NCI-H345 (cell line): ENCODE measurements at places on chromosomes 1 and 21.

DNA sequence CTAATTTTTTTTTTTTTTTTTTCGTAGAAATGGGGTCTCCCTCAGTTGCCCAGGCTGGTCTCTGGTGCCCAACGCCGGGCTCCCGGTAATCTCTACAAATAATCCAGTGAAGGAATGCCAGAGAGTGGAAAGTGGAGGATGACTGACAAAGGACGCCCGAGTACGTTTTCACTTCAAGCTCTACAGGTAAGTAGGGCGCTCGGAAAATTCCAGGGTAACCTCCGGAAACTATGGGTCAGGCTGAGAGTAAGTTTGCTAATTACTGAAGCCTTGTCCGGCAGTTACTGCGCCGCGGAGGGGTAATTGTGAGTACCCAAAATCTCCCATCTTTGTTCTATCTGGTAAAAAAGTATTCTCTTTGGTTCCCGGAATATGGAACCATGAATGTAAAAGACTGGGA is 1.8 kb upstream of the ZNF669 start:
- DNase-seq, result no peak

GRCh38 chr1:29122682-29123052 is 1.0 kb downstream of the TMEM200B start:
- DNase-seq, result no peak

DNA sequence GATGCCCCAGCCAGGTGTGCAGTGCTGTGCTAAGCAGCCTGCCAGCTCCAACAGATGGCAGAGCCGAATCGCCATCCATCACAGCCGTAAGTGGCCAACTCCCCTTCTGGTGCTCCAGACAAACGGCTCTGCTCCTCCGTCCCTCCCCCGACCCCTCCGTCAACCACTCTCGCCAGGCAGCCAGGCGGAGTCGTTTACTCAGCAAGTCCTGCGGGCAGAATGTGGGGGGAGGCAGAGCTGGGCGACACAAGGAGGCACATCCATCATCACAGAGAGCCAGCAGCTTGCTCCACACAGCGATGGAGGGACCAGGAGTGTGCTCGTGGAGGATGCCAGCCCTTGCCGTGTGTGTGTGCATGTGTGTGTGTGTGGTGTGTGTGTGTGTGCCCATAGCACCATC is 206.6 kb upstream of the GRIK3 start:
- peak; percentile 92 for DNase-seq

DNA sequence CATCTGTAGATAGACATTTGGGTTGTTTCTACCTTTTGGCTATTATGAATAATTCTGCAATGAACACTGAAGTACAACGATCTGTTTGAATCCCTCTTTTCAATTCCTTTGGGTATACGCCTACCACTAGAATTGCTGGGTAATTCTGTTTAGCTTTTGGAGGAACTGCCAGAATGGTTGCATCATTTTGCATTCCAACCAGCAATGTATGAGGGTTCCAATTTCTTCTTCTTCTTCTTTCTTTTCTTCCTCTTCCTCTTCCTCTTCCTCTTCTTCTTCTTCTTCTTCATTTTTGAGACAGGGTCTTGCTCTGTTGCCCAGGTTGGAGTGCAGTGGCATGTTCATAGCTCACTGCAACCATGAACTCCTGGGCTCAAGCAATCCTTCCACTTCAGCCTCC is 13.8 kb upstream of the THEM5 start:
- no peak for DNase-seq

DNA sequence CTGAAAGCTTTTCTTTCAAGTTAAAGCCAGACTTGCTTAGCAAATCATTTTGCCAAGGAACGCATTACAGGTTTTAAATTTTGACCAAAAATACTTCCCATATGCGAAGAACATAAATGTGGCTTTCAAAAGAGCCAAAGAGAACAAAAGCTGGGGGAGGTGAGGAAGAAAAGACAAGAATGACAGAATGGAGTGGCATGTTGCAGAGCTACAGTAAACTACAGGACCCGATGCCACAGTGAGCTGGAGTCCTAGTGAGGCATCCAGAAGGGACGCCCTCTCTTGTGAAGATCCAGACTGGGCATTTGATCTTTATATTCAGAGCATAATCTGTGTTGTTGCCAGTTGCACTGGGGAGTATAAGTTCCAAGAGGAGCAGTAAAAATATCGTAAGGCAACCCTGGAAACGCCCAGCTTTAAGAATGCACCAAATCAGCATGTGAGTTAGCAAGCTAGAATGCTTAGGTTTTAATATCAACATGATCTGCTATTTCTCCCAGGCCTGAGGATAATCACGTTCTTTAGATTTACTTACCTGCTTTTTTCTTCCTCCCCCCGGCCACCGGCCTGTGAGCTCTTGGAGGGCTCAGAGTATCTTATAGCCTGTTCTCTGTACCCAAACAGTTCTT is 48.4 kb upstream of the HOOK1 start:
- DNase-seq, result no peak

GRCh38 chr1:101119289-101119688 is 93.7 kb upstream of the DPH5 start:
- no peak for DNase-seq

- no peak for DNase-seq
Observed at GRCh38 chr1:179087665-179088064, 5.8 kb downstream of the TOR3A start.

DNA sequence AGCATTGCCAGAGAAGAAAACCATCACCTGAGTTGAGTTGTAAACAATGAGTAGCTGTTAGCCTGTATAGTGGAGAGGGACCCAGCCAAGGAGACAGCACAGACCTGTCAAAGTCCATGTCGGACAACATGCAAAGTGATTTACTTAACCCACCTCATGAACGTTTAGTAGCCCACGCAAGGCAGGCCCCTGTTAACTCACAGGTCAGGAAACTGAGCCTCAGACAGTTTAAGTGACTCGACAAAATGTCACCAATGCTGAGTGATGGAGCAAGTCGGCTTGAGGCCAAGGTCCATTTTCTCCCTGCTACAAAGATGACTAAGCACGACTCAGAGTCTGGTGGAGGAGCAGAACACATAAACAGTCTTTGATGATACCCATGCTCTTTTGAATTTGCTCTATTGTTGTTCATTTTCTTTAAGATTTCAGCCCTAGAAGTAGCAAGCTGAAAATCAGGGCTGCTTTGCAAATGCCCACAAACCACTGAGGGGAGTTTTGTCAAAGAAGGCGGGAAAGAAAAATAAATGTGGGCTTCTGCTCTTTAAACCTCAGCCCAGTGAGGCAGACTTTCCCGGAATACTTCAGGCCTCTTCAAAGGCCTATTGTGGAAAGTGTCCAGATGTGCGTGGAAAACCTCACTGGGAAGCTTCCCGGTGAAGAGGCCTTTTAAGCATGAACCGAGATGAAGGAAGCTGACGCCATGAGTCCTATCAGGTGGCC is 83.8 kb upstream of the HOOK1 start:
- DNase-seq, result no peak

- peak; percentile 57 for DNase-seq
Observed at GRCh38 chr1:43934101-43934985, 742 bp downstream of the ARTN start.

GRCh38 chr21:21057349-21058062 is 59.3 kb downstream of the NCAM2 start:
- DNase-seq, result no peak

GRCh38 chr1:212873518-212873917 is 15.4 kb downstream of the FLVCR1 start:
- DNase-seq, result no peak

GRCh38 chr1:21534674-21535378 is 25.6 kb downstream of the ALPL start:
- no peak for DNase-seq

- no peak for DNase-seq
Observed at GRCh38 chr1:3683197-3683596, 30.9 kb downstream of the TP73 start.
